ENCODE measurements at places on chromosomes 7 and 10. TPM values are rescaled to one million over a fixed set of nuclear protein-coding genes. Genes with fewer than 3 reads are reported as not detected.
A peak's percentile ranks its signal among the peaks of the same experiment; 100 is the strongest.

Gene NOC3L
- total RNA-seq = 49.7 TPM

- no peaks in the 10 kb centered on the region for H3K4me1 ChIP-seq
- DNase-seq = no peak
- H3K27me3 ChIP-seq = no peaks in the 10 kb centered on the region
- no peak overlapping the region for H3K27ac ChIP-seq
Observed at GRCh38 chr7:111229916-111230315, 139.0 kb downstream of the LRRN3 start.

- H3K36me3 ChIP-seq = no peaks in the 10 kb centered on the region
- 0 out of 2 replicates have a peak overlapping the region, but pooled peaks have one; percentile 12 for H3K4me3 ChIP-seq
- H3K27me3 ChIP-seq = no peaks in the 10 kb centered on the region
- H3K27ac ChIP-seq = peak overlapping the region; percentile 82
Observed at GRCh38 chr10:20215547-20216152, 399.4 kb downstream of the PLXDC2 start.

- peak; percentile 97 for DNase-seq
- no peaks in the 10 kb centered on the region for H3K36me3 ChIP-seq
- no peak overlapping the region for H3K27ac ChIP-seq
- no peak overlapping the region for H3K4me3 ChIP-seq
- peaks cover 26% of the 10 kb centered on the region for H3K4me1 ChIP-seq
Observed at GRCh38 chr7:106947244-106947728, 82.2 kb downstream of the PIK3CG start.

GRCh38 chr7:130226333-130226732, 18.7 kb downstream of the SSMEM1 start:
- no peaks in the 10 kb centered on the region for H3K36me3 ChIP-seq
- no peaks in the 10 kb centered on the region for H3K27me3 ChIP-seq
- H3K27ac ChIP-seq = no peak overlapping the region

- H3K27ac ChIP-seq = no peak overlapping the region
- no peaks in the 10 kb centered on the region for H3K36me3 ChIP-seq
- no peak overlapping the region for H3K4me3 ChIP-seq
Observed at GRCh38 chr10:871951-872403, 59.5 kb downstream of the LARP4B start.

DNA sequence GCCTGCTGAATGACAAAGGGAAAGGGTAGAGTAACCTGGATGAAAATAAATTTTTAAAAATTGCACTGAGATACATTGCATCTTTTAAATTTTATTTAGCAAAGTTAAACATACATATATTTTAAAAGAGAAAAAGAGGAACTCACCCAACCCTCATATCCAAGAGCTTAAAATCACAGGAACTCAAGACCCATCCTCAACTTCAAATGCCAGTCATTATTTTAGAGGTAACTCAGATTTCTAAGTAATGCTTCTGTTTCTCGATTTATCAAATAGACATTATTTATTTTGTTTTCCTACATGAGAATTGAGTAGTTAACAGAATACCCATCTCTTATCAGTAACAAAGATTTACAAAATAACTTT, 32.4 kb upstream of the KMT2E start:
- DNase-seq = no peak
- no peak overlapping the region for H3K27ac ChIP-seq
- H3K4me3 ChIP-seq = no peak overlapping the region
- H3K4me1 ChIP-seq = peaks cover 49% of the 10 kb centered on the region

Gene FKBP6
- total RNA-seq = not detected

DNA sequence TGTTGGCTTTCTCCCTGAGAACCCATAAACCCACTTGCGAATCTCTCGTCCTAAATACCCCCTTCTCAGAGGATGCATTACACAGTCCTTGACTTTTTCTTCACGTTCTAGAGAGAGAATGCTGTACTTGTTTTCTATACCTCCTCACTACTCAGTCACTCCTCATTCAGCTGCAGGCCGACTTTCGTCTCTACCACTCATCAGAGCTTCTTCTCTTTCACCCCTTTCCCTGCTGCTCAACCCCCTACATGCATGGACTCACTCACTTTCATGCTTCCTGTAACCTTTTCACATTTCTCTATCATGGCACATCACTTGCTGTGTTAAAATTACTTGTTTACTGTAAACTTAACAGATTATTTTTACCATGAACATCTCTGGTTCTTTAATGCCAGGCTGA, 19.8 kb downstream of the MDFIC start:
- H3K27me3 ChIP-seq = no peaks in the 10 kb centered on the region
- no peak overlapping the region for H3K27ac ChIP-seq
- peaks cover 18% of the 10 kb centered on the region for H3K4me1 ChIP-seq

DNA sequence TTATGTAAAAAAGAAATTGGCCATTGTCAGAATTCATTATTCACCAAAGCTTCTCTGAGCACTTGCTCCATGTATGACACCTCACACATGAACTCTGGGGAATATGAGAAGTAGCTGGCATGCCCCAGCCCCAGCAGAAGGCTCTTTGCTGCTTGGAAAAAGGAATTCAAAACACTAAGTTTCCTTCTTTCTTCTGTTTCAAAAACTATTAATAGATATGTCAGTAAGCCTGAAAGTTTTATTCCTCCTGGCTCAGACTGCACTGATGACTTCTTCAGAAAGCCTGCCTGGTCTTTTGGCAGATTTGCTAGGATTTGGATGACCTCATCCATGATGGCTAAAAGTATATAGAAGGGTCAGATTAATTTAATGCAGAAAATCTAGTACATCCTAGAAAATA, 511.0 kb downstream of the GFRA1 start:
- peaks cover 4% of the 10 kb centered on the region for H3K4me1 ChIP-seq
- H3K27me3 ChIP-seq = no peaks in the 10 kb centered on the region
- no peaks in the 10 kb centered on the region for H3K36me3 ChIP-seq
- H3K4me3 ChIP-seq = no peak overlapping the region

DNA sequence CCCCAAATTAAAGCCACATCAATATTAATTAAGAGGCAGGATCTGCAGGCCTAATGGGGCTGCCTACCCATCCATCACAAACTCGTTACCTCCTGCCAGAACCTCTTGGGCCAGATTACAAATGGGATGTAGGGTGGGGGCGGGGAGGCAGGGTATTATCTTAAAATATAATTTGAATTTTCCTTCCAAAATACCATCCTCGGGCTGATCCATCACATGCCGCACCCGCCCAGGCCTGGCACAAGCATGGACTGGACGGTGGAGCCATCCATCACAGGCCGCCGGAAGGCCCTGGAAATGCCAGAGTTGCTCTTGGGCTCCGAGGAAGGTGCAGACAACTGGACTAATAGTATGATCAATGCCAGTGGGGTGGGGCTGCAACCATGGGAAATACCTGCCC, 212.8 kb downstream of the GRID1 start:
- no peak overlapping the region for H3K27ac ChIP-seq
- H3K4me1 ChIP-seq = no peaks in the 10 kb centered on the region
- no peak overlapping the region for H3K4me3 ChIP-seq
- DNase-seq = no peak
- H3K27me3 ChIP-seq = no peaks in the 10 kb centered on the region
- H3K36me3 ChIP-seq = no peaks in the 10 kb centered on the region

Gene GRID2IP
- total RNA-seq = 1.5 TPM

Gene GRM3
- total RNA-seq = 1.9 TPM

DNA sequence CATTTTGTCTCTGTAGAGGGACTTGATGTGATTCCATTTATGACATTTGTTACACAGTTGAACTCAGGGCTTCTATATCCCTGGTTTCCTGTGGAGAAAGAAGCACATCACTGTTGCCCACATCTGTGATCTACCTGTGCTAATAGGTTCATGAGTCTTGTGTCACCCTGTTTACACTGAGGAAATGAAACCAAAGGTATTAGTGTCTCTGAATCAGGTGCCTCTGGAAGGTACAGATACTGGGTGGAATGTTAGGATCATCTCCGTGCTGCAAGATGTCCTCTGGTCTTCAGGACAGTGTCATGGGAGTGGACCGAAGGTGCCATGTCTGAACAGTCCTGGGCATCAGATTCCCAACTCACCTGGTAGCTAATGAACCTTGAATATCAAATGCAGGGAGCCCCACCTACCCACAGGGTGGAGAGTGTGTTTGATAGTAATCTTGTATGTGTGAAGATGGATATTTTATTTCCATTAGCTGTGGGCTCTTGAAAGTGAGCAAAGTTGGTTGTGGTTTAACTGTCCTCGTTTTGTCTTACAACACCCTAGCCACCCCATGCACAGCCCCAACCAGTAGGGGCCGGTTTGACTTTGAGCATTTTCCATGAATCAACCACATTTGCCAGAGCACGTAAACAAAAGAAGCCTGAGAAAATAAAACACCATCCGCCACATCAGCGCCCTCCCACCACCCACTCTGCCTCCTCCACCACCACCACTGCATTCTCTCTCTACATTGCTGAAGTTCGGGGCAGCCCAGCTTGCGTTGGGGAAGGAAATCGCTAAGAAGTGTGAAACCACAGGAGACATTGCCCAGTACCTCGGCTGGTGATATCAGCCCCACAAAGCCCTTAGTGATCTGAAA, 40.7 kb downstream of the TARP start:
- no peak overlapping the region for H3K27ac ChIP-seq
- no peaks in the 10 kb centered on the region for H3K36me3 ChIP-seq
- H3K4me3 ChIP-seq = no peak overlapping the region
- peaks cover 9% of the 10 kb centered on the region for H3K4me1 ChIP-seq

GRCh38 chr7:135164357-135165061, 6.0 kb downstream of the CYREN start:
- no peak for DNase-seq
- H3K4me3 ChIP-seq = no peak overlapping the region
- peaks cover 17% of the 10 kb centered on the region for H3K36me3 ChIP-seq
- H3K4me1 ChIP-seq = peaks cover 24% of the 10 kb centered on the region
- no peak overlapping the region for H3K27ac ChIP-seq
- no peaks in the 10 kb centered on the region for H3K27me3 ChIP-seq

GRCh38 chr10:75019370-75019769, 92.1 kb upstream of the SAMD8 start:
- no peaks in the 10 kb centered on the region for H3K4me1 ChIP-seq
- no peak for DNase-seq
- peaks cover 7% of the 10 kb centered on the region for H3K36me3 ChIP-seq
- no peak overlapping the region for H3K4me3 ChIP-seq
- H3K27me3 ChIP-seq = no peaks in the 10 kb centered on the region

DNA sequence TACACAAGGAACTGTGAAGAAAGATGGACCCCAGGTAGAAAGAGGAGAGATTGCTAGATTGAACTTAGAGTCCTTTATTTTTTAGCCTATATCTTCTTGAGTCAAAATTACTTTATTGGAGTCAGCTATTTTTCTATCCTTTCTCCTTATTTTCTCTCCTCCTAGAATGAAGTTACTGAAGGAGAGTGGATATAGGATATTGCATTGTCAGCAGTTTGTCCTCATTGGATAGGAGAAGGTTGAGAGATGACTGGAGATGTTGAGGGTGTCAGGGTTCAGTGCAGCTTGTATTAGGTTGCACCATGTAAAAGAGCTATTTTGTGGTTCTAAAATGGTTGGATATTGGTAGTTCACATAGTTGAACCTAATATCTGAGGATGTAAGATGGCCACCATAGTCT, 5.5 kb downstream of the LRMDA start:
- no peak overlapping the region for H3K27ac ChIP-seq
- H3K36me3 ChIP-seq = no peaks in the 10 kb centered on the region
- H3K4me3 ChIP-seq = no peak overlapping the region
- peaks cover 81% of the 10 kb centered on the region for H3K27me3 ChIP-seq
- DNase-seq = no peak

Gene FHIP2A
- 13.7 TPM for total RNA-seq
